ENCODE measurements at places on chromosomes 11 and 22.

DNA sequence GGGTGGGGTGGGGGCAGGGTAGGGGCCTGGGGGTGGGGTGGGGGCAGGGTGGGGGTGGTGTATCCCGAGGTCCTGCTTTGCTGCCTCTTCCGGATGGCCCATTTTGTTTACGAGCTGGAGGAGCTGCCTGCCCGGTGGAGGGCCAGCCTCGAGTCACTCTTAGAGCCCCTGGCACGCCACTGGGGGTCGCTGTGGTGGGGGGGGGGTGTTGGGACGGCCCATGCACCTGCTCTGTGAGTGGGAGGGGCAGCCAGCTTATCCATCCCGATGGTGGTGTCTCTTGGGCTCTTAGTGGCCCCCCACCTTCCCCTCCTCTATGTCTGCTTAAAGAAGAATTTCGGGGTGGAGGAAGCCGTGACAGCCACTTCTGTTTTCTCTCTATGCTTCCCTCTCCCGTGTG lies 24.6 kb downstream of the MRGPRD start:
- DNase-seq, result peak; percentile 23

GRCh38 chr11:46900091-46900746 lies 18.1 kb downstream of the LRP4 start:
- DNase-seq, result no peak

- no peak for DNase-seq
Observed at GRCh38 chr11:133895061-133895479, 49.8 kb upstream of the SPATA19 start.

GRCh38 chr11:2137202-2138067 lies 1.8 kb downstream of the IGF2 start:
- no peak for DNase-seq

- no peak for DNase-seq
Observed at GRCh38 chr11:87431392-87431791, 393.7 kb downstream of the TMEM135 start.

GRCh38 chr11:99117603-99118002 lies 96.9 kb downstream of the CNTN5 start:
- DNase-seq, result no peak

GRCh38 chr22:28829358-28830181 lies 29.2 kb upstream of the XBP1 start:
- DNase-seq, result peak; percentile 66

GRCh38 chr11:75504501-75504900 lies 21.2 kb downstream of the GDPD5 start:
- DNase-seq, result no peak

GRCh38 chr11:116730601-116731000 lies 42.2 kb downstream of the BUD13 start:
- DNase-seq, result no peak

DNA sequence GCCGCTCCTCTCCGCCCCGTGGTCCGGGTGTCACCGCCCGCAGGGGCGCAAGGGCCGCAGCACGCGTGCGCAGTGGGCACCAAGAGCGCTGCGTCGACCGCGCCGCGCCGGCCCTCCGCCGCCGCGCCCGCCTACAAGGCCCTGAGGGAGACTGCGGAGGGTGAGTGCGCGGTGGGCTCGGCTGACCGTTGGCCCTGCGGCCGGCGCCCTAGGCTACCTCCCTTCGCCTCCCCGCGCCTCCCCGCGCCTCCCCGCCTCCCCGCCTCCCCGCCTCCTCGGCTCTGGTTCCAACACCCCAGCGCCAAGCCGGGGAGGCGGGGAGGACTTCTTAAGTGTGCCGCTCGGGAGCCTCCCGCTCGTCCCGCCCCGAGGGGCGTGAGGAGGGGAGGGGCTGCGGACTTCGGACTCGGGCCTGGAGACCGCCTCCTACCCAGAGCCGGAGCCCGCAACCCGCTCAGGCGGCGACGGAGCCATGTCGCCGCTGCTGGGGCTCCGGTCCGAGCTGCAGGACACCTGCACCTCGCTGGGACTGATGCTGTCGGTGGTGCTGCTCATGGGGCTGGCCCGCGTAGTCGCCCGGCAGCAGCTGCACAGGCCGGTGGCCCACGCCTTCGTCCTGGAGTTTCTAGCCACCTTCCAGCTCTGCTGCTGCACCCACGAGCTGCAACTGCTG lies at the start of gene AQP11:
AQP11 (plus strand) TSS at position 433 of the 673 bp plus-strand sequence; CDS start at position 473, 40 bp downstream.
- DNase-seq, result peak; percentile 40

GRCh38 chr11:17267576-17267975 lies 9.0 kb upstream of the NUCB2 start:
- DNase-seq, result no peak

All from CD4-positive, alpha-beta T cell (primary cell).